Right ventricle myocardium inferior (tissue), 1 donor: ENCODE measurements at places on chromosomes 5 and 9. TPM values are rescaled to one million over a fixed set of nuclear protein-coding genes. Genes with fewer than 3 reads are reported as not detected.

DNA sequence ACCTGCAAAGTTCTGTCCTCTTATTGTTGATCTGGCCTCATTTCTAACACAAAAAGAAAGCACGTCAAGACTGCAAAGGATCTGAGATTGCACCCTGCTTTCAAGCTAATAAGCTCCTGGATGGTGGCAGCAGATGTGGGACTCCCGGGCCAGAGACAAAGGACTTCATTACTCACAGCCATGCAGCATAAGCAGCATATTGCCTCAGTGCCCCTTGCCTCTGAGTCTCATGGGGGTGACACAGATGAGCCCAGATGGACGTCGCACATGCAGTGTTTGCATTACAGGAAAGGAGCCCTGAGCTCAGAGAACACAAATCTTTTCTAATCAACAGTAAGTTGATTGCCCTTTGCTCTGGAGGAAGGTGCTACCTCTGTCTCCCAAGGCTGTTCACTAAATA is 105.0 kb downstream of the SLC28A3 start:
- no peak for DNase-seq

DNA sequence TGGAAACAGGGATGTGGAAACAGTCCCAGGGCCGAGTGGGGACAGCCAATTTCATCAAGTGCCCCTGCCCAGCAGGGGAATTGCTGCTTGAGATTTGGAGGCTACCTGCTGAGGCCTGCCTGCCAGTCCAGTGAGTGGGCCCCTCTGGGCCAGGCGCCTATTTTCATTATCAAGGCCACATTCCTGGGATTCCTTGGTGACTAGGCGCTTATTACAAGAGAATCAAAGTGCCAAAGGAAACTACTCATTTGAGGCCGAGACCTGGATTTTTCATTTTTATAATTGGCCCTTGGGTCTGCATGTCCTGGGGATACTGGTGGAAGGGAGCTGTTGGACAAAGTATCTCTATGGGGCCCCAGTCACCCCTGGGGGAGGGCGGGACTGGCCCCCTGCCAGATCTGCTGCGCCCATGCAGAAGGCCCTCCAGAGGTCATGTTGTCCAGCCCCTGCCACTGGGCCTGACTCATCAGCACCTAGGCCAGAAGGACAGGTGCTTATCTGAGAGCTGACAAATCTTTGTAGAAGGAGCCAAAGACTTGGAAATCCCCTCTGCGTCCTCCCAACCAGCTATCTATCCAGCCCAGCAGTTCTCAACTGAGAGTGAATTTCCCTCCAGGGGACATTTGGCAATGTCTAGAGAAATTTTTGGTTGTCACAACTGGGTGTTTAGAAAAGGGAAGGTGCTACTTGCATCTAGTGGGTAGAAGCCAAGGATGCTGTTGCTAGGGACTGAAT is 45.6 kb downstream of the FOXI1 start:
- DNase-seq: no peak

GRCh38 chr5:100683881-100684280 is 148.7 kb downstream of the FAM174A start:
- DNase-seq: no peak

DNA sequence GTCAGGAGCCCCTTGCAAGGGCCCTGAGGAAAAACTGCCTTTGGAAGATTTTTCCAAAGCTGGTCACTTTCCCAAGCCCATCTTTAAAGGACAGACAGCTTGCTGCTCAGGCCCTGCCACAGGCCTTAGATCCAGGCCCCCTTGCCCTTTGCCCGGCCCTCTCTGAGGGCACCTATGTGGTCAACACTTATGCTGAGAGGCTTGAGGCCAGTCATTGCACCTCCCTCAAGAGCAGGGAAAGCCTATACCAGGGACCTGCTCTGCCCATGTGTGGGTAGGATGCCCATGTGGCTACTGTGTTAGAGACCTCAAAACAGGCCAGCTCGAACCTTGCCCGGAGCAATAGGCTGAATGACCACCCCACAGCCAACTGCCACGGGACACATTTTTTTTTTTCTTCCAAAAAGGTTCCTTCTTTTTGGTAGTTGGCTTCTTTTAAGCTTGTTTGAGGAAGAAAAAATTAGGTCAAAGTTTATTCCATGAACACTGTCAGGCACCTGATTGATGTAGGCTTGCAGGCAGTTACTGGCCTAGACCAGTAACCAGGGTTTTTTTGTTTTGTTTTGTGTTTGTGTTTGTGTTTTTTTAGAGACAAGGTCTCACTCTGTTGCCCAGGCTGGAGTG is 3.8 kb downstream of the TCF7 start:
- DNase-seq: no peak

GRCh38 chr9:104808035-104808614 is 44.2 kb downstream of the NIPSNAP3B start:
- DNase-seq: no peak

- DNase-seq: no peak
These were observed 23.8 kb downstream of the PHAX start for GRCh38 chr5:126624534-126624933.

FAM169A gene
- total RNA-seq: 3.0 TPM

DNA sequence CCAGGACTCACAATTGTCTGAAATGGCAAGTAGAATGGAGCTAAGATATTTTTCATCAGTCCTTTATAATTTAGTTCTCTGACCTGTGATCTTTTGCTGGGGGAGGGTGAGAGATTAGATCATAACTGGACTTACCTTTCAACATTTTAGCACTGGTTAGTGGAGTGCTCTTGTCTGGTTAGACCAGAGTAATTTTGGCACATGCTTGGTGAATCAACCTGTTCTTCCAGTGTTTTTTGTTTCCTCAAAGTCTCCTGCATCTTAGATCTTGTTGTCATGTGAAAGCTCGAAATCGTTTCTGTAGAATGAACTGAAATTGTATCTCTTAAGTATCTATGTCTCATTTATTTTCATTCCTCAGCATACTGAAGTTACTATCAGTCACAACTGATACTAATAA is 122.4 kb downstream of the TLE4 start:
- no peak for DNase-seq

DNA sequence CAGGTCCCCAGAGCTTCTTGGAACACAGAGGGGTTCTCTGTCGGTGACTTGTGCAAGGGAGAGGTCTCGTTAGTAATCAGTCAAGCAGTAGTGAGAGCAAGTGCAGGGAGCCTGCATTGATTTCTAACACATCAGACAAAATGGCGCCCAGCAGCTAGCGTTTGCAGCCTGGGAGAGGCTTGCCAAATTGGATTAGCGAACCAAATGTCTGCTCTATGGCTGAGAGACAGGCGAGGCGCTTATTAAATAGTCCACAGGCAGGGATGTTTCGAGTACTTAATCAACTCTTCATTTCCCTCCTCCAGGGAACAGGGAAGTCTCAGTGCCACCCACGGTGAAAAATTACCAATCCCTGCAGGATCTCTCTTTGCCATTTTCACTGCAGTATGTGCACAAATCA is 131.4 kb upstream of the SHB start:
- no peak for DNase-seq

GRCh38 chr5:8676695-8677094 is 807.7 kb downstream of the MTRR start:
- no peak for DNase-seq

CRB2 gene
- 0.08 TPM for total RNA-seq

DNA sequence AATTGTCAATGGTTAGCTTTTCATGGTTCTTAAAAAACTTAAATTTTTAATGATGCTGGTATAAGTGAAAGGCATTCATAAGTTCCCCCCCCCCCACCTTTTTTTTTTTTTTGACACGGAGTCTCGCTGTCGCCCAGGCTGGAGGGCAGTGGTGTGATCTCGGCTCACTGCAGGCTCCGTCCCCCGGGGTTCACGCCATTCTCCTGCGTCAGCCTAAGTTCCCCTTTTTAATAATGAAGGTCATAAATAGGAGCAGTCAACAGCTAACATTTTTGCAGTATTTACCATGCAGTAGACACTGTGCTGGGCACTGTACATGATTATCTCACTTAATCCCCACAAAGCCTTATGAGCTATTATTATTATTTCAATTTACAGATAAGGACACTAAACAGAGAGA is 556.3 kb downstream of the PDE4D start:
- peak; percentile 70 for DNase-seq

- DNase-seq: no peak
These were observed 88.9 kb downstream of the LIFR start for GRCh38 chr5:38467353-38468040.

GRCh38 chr5:143396353-143396940 is 7.0 kb downstream of the NR3C1 start:
- no peak for DNase-seq

DNA sequence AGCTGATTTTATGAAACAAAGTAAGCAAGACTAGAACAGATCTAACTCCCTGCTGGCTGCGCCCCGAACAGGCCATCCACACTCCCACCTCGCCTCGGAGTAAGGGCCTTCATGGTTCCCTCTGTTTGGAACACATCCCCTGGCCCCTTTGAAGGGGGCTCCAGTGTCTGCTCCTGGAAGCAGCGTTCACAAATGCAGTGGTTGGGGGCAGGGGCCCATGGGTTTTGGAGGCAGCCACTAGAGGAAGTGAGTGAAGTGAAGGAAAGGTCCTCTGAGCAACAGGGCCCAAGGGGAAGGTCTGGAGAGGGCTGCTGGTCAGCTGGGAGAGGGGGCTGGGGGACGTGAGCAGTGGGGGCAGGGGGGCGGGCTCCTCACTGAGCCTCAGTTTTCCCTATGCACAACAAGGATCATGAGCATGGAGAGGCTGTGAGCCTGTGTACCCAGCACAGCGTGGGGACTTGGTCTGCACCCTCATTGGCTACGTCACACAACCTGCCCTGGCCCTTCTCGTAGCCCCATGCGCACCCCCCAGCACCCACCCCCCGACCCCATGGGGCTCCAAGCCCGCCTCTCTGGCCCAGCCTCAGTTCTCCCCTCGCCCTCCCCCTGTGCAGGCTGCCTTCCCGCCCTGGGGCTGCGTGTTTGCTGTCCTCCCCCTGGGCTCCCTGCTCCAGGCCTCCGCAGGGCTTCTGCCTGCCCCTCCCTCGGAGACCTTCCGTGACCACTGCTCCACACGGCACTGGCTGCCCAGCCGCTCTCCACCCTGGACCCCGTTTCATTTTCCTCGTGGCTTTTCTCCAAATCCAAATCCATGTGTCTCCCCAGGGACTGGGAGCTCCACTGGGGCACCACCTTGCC is 39.5 kb downstream of the RASGEF1C start:
- DNase-seq: no peak

- no peak for DNase-seq
These were observed 26.3 kb upstream of the CRHBP start for GRCh38 chr5:76926329-76927105.

- no peak for DNase-seq
These were observed 179.0 kb downstream of the TSSK1B start for GRCh38 chr5:113255579-113256386.

GRCh38 chr9:27261517-27262211 is 35.3 kb downstream of the EQTN start:
- DNase-seq: no peak

DNA sequence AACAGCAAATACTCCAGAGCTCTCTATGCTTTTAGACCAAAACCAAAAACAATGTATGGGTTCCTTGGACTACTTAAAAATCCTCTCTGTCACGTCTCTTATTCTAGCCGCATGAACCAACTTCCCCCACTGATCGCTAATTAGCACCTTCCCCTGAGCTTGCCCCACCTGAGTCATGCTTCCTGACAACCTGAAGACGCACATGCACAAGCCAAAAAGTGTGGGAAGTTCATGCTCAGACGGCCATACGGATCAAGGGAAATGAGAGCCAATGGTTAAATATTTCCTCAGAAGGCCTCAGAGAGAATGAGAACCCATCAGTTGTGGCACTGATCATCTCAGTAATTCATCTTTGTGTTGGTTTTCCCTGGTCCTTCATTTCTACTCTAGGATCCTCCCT is 199.7 kb downstream of the BNC2 start:
- DNase-seq: no peak

PHF24 gene
- total RNA-seq: 0.22 TPM

GRCh38 chr5:40798801-40799210 is 632 bp upstream of the PRKAA1 start:
- DNase-seq: no peak

- DNase-seq: peak; percentile 56
These were observed 83.1 kb downstream of the COL27A1 start for GRCh38 chr9:114238472-114238871.

GRCh38 chr5:54217826-54218503 is 92.4 kb downstream of the ARL15 start:
- DNase-seq: no peak

- no peak for DNase-seq
These were observed 167.7 kb downstream of the TARS1 start for GRCh38 chr5:33608344-33609041.

KIF20A gene
- total RNA-seq: 0.84 TPM

DNA sequence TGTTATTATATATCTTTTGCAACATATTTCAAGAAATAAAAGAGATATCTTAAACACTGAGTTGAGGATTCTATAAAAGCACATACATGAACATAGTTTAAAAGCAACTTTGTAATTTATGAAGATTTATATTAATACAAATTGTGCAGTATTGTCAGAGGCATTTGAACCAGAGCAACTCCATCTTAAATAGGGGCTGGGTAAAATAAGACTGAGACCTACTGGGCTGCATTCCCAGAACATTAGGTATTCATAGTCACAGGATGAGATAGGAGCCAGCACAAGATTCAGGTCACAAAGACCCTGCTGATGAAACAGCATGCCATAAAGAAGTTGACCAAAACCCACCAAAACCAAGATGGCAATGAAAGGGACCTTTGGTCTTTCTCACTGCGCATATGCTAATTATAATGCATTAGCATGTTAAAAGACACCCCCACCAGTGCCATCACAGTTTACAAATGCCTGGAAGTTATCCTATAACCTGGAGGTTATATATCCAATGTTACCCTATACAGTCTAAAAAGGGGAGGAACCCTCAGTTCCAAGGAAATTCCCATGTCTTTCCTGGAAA is 320.2 kb downstream of the FAM170A start:
- no peak for DNase-seq

DNA sequence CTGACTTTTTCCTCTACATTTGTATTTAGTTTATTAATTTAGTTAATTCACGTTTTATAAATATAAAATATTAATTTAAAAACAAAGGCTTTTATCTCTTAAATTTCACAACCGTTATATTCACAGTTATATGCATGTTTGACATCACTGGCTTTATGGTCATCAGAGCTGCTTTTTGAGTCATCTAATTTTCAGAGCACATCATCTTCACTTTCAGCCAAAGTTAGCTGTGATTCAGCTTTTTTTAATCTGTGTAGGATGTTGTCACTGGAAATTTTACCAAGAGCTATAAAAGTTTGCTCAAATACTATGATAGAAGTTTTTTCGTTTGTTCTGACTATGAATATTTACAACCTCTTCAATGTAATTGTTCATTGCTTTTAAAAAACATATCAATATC is 12.4 kb downstream of the CDC37L1 start:
- DNase-seq: no peak

GRCh38 chr5:83510260-83510659 is 38.7 kb downstream of the VCAN start:
- DNase-seq: no peak
